Activated gamma-delta T cell treated with Interleukin-2 at 50 U/mL for 16 hours (primary cell): ENCODE measurements at places on chromosomes 2 and 18.

- DNase-seq, result no peak
These were observed 339.8 kb downstream of the ZEB2 start for GRCh38 chr2:144180131-144180530.

- DNase-seq, result no peak
These were observed 997.9 kb upstream of the CELF4 start for GRCh38 chr18:38563396-38563980.

DNA sequence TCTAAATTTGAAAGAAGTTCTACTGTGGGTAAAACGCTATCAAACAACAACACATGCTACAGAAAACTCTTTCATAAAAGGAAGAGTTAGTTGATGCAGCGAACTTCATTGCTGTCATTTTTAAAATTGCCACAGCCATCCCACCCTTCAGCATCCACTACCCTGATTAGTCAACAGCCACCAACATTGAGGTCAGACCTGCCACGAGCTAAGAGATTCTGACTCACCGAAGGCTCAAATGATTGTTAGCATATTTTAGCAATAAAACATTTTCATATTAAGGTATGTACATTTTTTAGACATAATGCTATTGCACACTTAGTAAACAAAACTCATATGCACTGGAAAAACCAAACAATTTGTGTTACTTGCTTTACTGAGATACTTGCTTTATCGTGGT lies 347.1 kb downstream of the CLIP4 start:
- DNase-seq, result no peak

GRCh38 chr2:8986327-8986976 lies 17.0 kb downstream of the MBOAT2 start:
- no peak for DNase-seq

DNA sequence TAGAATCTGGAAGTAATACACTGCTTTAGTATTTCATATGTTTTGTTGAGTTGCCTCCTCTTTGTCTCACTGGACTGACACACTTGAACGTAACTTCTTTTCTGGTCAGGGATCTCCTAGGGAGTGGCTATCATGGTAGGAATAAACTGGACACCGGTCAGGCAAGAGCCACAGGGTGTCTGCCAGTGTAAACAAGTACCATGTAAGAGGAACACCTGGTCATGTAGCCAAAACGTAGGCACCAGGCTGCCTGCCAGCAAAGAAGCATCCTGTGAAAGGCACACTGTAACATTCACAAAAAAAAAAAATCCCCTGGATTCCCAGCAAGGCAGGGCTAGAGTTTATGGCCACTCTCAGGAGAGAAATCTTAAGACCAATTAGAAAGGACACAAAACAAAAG lies 372.8 kb upstream of the RND3 start:
- DNase-seq, result no peak

GRCh38 chr2:44936275-44936674 lies 5.2 kb upstream of the SIX3 start:
- DNase-seq, result no peak

- DNase-seq, result no peak
These were observed 7.2 kb upstream of the PROC start for GRCh38 chr2:127410871-127411652.

GRCh38 chr2:39171621-39172020 lies 50.8 kb upstream of the SOS1 start:
- DNase-seq, result no peak

GRCh38 chr2:218482651-218483050 lies 63.7 kb downstream of the VIL1 start:
- no peak for DNase-seq

- no peak for DNase-seq
These were observed 1.2 kb downstream of the ANKRD23 start for GRCh38 chr2:96842600-96842999.

GRCh38 chr18:5982332-5982731 lies 87.0 kb upstream of the TMEM200C start:
- DNase-seq, result no peak

- no peak for DNase-seq
These were observed 857 bp upstream of the CROCC2 start for GRCh38 chr2:240905176-240905781.

GRCh38 chr2:192119536-192119935 lies 75.2 kb downstream of the TMEFF2 start:
- no peak for DNase-seq

GRCh38 chr2:214574084-214574781 lies 163.4 kb downstream of the VWC2L start:
- DNase-seq, result no peak

- DNase-seq, result no peak
These were observed 89.5 kb downstream of the CALCRL start for GRCh38 chr2:187358531-187358930.

- DNase-seq, result no peak
These were observed 16.9 kb downstream of the HS1BP3 start for GRCh38 chr2:20633794-20634506.

GRCh38 chr2:220185766-220186305 lies 558.4 kb downstream of the SLC4A3 start:
- DNase-seq, result no peak

DNA sequence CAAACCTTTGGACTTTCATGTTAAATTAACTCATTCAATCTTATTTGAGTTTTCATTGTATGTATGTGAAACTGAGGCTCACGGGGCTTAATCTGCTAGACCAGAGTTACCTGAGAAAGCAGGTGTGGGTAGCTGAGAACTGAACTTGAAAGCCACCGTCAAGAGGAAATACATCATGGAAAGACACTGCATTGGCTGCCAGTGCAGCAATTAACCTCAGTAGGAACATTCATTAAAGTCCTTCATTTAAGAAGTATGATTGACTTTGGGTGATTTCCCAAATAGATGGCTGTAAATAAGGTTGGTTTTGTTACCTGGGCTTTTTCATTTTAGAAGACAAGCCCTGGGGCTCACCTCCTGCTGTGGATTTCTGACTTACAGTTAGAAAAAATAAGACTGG lies 36.5 kb upstream of the MGAT5 start:
- no peak for DNase-seq
